ENCODE measurements at places on chromosomes 12 and 14.

DNA sequence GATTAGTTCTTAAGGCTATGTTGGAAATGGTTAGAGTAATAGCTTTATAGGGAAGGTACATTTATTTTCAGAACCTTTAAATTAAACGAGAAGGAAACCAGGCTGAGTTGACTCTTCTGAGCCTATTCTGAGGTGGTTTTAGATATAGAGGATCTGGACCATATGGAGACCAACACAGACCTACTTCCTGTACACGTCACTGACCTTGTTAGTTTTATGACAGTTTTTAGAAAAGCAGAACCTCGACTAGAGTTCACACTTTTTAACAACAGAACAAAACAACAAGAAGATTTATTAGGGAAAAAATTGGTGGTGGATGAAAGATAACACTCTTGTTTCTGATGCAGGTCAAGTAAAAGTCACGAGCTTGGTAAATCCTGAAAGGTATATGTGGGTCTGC is 107.1 kb downstream of the NPAS3 start:
- DNase-seq: peak; percentile 39

DNA sequence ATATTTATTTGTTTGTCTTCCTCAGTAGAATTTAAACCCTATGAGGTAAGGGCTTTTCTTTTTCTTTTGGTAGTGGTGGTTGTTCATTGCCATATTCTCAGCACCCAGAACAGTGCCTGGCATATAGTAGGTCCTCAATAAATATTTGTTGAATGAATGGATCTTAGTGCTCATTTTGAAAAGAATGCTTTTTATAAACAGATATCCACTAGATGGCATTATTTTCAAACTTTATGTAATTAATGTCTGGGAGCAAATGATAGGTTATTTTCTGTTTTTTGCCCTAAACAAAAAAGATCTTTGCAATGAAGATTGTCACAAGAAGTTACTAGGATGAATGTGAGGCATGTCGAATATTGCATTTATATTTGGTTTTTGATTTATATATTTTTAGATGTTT is 64.1 kb downstream of the RAD51B start:
- DNase-seq: no peak

DNA sequence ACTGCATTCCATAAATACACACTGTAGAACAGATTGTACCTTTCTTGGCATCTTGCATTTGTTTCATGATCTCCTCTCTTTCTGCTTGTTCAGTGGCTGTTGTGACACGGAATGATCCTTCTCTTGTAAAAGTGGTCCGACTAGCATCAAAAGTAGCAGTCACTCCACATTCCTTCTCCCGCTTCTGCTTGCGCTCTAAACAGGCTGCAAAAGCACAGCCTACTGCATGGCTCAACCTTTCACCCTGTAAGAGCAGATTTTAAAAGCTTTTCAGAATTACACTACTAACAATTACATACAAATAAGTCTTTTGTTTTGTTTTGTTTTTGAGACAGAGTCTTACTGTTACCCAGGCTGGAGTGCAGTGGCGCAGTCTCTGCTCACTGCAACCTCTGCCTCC is 49.8 kb downstream of the PAPLN start:
- DNase-seq: no peak

DNA sequence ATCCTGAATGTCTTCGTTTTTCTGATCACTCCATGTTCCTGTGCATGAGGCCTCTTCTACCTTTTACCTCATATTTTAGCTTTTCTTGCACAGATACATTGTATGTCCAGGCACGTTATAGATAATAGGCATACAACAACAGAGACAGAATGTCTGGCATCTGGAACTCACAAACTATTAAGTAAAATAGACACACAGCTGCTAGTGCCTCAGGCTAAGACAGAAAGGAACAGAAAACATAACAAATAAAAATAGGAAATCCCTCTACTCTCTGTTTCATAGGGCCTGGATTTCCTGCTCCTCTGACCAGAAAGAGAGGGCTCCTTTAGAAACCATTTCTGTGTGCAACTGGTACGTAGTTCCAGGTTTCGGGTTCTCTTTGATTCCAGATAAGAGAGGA is 48.6 kb downstream of the ATXN7L3B start:
- DNase-seq: no peak

DNA sequence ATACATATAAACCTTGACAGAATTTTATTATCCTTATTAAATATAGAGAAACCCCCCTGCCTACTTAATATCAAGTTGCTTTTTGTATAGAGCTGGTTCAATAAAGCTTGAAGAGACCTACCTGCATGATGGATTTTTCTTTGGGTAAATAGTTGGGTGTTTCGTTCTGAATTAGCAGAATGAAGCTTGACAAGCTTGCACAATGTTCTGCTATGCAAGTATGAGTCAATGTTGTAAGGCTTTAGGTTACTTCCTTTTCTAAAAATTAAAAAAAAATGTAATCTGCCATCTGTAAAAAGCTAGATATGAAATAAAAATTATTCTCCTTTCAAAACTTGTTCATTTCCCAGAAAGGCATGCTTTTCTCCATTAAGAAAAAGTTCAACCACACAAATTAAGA is 1662.6 kb upstream of the SEL1L start:
- peak; percentile 6 for DNase-seq

GRCh38 chr14:55540847-55541773 is 38.9 kb upstream of the KTN1 start:
- DNase-seq: no peak

GRCh38 chr14:56585461-56586084 is 6.0 kb downstream of the TMEM260 start:
- DNase-seq: no peak

DNA sequence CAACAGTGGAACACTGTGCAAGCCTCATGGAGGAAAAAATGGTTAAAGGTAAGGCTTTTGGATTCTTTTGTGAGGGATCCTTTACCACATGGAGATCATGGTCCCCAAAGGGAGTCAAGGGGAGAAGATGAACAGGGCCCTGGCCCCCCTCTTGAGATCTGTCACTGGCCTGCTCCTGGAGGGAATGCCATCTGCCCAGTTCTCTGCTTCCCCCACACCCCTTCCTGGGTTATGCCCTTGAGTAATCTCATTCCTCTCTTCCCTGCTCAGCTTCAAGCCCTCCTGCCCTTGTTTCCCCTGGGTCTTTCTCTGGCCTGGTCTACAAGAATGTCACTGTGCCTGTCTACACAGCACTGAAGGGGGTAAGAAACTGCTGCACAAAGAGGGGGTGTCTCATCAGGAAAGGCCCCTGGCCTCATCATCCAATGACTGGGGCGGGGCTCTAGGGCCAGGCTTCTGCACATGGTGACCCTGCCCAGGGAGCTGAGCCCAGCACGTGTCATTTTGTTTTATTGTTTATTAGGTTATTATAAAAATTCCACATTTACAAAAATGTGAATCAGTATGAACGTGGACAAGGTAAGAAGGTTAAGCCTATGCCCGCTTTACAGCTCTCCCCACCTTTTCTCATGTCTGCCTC is 30.3 kb downstream of the PIGH start:
- no peak for DNase-seq

GRCh38 chr12:91180582-91181395 is 1.8 kb downstream of the DCN start:
- no peak for DNase-seq

DNA sequence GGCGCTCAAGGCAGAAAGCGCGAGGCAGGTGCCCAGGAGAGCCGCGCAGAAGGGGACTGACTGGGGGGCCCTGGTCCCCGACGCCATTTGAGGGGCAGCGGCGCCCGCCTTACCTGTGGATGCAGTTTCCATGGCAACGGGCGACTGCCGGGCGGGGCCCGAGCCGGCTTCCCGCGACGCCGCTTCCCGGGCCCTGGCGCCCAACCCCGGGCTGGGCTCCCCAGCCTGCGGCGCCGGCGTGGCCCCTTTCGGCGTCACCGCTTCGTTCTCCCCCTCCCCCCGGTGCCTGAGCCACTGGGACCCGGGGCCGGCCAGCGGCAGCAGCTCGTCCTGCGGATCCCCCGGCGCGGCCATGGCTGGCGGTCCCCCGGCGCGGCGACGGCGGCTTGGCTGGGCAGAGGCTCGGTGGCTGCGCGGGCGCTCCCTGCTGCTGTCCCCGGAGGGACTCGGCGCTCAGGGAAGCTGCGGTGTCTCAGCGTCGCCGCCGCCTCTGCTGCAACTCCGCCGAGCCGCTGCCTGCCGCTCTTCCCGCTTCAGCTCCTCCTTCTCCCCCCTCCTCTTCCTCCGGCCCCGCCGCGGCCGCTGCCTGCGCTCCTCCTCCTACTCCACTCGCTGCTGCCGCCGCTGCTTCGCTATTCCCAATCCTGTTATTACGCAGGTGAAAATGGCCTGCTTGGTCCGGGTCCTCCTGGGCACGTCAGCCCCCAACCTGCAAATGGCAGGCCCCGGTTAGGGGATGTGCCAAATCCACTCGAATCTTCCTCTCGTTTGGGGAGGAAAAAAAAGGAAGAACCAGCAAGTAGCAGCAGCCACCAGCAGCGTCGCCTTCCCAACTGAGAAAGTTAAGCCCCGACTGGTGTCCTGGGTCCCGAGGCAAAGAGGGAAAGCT is at the start of gene RTN1:
Gene RTN1, minus strand, starts transcription at position 500 of the 889 bp plus-strand sequence. Its CDS starts 146 bp downstream, at position 354.
- DNase-seq: no peak

Measured in KG1 (cell line).